ENCODE measurements at places on chromosomes 5 and 9.
A peak's percentile ranks its signal among the peaks of the same experiment; 100 is the strongest.

- DNase-seq = no peak
Measured at GRCh38 chr5:8333977-8334376, 465.0 kb downstream of the MTRR start.

DNA sequence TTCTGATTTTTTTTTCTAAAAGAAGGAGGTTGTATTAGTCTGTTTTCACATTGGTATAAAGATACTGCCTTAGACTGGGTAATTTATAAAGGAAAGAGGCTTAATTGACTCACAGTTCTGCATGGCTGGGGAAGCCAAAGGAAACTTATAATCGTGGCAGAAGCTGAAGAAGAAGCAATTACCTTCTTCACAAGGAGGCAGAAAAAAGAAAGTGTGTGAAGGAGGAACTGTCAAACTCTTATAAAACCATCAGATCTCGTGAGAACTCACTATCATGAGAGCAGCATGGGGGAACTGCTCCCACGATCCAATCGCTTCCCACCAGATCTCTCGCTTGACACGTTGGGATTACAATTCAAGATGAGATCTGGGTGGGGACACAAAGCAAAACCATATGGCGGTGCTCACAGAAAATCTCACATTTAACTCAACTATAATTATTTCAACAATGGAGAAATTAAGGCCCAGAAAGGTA lies 27.1 kb downstream of the DPYSL3 start:
- DNase-seq = no peak

DNA sequence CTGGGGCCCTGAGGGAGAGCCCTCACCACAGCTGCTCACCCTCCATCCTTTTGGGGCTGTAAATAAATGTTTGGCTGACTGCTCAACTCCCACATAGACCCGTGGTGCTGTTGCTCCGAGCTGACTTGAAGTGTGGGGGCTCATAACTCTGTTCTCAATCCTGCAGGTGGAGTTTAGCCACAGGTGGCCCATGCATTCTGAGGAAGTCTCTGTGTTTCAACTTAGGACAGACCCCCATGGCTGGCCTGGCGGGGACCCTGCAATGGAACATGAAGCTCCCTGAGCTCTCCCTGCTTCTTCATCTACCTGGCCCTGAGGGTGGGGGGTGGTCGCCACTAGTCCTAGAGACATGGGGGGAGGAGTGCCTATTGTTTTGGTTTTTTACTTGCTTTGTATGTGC lies 19.7 kb downstream of the NDUFS6 start:
- no peak for DNase-seq

DNA sequence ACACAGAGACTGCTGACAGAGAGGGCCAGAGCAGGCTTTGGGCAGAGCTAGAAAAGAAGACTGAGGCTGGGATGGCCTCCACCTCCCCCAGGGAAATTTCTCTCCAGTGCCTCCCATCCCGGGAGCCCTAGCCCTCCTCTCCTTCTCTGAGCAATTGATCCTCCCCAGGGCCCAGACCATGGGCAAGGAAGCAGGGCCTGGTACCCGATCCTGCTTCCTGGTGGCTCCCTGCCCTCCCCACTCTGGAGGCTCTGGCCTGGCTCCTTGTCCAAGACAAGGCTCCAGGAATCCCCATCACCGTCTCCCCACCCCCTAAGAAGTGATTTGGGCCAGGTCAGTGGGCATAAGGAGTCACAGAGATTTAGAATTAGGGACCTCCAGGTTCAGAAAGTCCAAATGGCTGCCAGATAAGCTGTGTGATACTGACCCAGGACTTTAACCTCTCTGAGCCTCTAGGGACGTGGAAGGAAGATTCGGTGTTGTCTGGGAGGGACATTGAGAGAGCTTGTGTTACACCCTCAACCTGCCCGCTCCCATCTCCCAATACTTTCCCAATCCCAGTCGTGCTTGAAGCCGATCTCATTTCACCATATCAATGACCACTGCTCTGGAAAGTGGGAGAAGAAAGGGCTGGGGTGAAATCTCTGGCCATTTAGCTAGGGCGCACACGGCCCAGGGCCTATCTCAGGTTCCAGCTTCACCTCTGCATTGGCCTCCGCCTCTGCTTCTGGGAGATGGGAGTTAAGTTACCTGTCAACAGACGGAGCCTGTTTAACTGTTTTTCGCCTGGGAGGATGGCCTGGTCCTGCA lies 25.8 kb upstream of the KIF12 start:
- DNase-seq = no peak

DNA sequence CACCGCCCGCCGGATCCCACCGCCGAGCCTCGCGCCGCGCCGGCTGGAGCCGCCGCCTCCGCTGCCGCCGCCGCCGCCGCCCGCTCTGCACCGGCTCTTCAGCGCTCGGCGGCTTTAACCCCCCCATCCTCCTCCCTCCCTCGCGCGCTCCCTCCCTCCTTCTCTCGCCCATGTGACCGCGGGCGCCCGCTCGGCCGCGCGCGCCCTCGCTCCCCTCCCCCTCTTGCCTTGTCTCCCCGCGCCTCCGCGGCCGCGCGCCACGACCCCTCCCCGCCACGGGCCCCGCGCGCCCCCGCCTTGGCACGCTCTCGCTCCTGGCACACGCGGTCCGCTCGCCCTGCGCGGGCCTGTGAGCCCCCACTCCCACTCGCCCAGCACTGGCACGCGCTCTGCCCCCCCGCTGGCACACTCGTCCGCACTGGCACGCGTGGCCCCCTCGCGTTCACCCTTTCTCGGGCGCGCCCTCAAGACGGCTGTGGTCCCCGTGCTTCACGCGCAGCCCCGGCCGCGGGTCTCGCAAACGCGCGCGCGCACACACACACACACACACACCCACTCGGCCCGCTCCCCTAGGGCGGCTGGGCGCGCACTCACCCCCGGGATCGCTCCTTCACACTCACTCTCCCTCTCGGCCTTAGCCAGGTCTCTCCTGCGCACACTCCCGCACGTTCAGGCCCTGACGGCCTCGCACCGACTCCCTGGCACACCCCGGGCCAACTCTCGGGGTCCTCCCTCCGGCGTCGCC lies at the start of gene CNTFR:
TSS of gene CNTFR (minus strand) at position 89 of the 745 bp plus-strand sequence. CDS start 20,743 bp downstream, outside the sequence.
- DNase-seq = peak; percentile 46

DNA sequence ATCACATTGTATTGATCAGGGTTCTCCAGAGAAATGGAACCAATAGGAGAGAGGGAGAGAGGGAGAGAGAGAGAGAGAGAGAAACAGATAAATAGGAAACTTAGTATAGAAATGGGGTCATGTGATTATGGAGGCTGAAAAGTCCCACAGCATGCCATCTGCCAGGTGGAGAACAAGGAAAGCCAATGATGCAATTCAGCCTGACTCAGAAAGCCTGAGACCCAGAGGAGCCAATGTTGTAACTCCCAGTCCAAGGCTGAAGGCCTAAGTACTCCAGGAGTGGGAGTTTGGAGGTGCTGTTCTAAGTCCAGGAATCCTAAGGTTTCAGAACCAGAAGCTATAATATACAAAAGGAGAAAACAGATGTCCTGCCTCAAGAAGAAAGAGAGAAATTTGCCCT lies 48.4 kb upstream of the ISOC1 start:
- no peak for DNase-seq

DNA sequence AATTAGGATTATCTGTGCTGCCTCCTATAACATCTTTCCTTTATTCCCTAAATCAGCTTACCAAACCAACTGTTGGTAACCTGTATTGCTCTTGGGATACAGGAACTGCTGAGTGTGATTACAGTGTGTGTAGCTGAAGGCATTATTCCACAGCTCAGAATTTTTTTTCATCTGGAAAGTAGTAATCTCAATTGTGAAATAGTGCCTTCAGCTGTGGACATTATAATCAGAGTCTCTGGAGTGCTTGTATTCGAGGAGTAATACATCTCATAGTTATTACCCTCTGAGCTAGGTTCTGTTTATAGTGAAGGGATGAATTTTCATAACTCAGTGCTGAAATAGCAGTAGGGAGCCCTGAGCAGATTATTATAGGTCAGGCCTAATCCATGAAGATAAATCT lies 199.5 kb downstream of the MAST4 start:
- no peak for DNase-seq
